ENCODE measurements at places on chromosomes 16 and 17.

DNA sequence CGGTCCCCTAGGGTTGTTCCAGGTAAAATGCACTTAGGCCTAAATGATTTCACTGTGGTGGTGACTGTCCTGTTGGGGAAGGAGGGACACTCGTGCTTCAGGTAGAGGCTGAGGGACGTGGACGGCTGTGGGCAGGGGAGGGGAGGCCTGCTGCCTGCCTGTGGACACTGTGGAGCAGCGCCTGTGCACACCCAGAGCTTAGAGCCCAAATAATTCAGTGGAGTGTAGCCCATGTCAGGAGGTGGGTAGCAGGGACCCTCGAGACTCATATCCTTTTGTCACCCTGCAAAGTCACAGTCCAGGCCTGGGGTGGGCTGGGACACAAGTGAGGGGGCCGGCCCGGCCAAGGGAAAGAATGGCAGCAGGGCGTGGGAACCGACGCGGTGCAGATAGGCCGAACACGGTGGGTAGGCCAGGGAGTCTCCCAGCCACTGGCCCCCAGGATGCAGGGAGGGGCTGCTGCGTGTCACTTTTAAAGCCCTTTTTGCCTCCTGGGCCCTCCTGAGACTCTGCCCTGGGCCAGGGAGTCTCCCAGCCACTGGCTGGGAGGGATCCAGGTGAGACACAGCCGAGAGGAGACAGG lies 733 bp upstream of the NHERF2 start:
- no peak for DNase-seq

DNA sequence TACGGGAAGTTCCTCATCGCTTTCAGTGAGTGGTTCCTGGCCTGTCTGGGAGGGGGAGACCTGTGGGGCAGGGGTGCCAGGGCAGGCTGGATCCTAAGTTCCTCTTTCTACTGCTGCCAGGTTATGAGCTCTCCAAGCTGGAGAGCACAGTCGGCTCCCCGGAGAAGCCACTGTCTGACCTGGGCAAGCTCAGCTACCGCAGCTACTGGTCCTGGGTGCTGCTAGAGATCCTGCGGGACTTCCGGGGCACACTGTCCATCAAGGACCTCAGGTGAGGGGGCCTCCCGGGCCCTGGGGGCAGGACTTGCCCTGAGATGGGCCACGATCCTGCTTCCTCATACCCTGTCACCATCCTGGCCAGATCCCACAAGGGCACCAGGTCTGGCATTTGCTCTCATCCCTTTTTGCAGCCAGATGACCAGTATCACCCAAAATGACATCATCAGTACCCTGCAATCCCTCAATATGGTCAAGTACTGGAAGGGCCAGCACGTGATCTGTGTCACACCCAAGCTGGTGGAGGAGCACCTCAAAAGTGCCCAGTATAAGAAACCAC lies 5.1 kb downstream of the PRSS8 start:
- DNase-seq = no peak

- no peak for DNase-seq
These were observed 885 bp upstream of the SLFN13 start for GRCh38 chr17:35449371-35449931.

- DNase-seq = no peak
These were observed 29.4 kb upstream of the ATP2A3 start for GRCh38 chr17:3993493-3994220.

DNA sequence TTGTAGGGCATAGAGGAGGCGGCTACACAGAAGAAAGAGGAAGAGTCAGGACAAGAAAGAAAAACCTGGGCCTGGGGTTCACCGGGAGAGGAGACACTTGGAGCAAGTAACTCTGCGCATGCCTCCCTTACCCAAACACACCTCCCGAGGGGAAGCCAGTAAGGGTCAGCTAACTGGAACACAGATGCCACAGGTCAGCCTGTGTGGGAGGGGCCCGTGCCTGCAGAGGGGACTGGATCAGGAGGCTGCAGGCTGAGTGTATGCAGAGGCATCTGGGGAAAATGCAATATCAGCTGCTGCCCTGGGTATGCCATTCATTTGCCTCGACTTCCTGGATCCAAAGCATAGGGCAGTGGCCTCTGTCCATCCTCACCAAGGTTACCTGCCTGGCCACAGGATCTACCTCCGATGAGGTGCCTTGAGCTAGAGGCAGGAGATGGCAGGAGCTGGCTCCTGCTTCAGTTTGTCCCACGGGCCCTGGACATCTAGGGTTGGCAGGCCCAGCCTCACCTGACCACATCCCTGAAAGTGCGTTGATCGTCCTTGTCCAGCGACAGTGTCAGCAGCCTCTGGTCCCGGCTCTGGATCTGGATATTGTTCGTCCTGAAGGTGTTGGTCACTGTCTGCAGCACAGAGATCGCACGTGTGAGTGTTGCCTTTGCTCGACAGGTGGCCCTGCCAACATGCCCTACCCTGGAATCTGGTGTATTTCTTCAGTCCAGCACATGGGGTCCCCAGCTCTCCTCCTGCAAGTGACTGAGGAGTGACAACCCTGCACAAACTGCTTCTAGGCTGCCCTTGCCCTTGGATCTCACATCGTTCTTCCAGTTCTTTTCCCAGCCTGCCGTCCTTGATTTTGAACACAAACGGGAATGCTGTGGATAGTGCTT lies 4.6 kb upstream of the MFSD6L start:
- no peak for DNase-seq

DNA sequence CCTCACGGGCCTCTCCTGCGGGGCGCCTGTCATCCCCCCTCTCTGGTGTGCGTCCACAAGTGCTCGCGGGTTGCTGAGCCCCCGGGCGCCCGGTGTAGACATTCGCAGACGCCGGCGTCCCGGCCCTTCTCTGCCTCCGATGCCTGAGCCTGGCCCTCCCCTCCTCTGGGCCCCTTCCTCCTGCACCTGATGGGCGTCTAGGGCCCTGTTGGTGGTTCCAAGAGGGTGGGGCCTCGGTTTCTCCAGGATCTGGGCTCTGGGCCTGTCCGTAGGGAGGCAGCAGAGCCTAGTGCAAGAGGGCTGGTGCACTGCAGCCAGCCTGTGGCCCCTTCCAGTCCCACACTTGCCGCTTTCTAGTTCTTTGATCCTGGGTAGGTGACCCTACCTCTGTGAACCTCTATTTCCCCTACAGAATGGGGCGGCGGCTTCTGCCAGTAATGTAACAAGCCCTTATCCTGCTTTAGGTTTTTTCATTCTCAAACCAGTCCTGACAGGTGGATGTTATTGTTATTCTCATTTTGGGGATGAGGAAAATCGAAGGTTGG lies 623 bp downstream of the E4F1 start:
- DNase-seq = no peak

- no peak for DNase-seq
These were observed 25.3 kb downstream of the IGF2BP1 start for GRCh38 chr17:49022391-49022941.

DNA sequence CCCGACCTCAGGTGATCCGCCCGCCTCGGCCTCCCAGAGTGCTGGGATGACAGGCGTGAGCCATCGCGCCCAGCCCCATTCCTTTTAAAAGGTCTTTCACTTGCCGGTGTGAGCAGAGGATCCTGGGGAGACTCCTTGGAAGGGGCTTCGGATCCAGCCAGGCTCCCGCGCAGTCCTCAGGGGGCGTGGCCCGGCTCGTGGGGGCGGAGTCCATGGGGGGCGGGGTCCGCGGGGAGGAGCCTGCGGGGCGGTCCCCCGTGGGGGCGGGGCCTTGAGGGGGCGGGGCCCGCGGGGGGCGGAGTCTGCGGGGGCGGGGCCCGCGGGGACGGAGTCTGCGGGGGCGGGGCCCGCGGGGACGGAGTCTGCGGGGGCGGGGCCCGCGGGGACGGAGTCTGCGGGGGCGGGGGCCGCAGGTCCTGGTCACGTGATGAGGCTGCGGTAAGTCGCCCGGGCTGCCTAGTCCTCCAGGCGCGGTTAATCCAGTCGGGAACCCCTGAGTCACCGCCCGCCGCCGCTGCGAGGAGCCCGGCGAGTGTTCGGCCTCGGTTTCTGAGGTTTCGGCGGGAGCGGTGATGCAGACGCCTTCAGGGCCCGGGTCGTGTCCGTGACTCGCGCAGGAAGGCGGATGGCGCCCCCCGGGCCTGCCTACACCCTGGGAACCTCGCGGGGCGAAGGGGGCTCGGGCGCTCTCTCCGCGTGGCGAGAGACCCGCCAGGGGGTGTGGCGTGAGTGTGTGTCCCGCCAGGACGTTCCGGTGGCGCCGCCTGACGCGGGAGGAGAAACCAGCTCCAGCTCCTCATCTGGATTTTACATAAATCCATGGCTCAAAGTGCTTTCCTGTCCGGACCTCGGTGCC lies 23.6 kb upstream of the ABR start:
- DNase-seq = no peak

GRCh38 chr16:79069633-79070032 lies 530.9 kb downstream of the MAF start:
- DNase-seq = no peak
